ENCODE measurements at places on chromosomes 7 and 10.

DNA sequence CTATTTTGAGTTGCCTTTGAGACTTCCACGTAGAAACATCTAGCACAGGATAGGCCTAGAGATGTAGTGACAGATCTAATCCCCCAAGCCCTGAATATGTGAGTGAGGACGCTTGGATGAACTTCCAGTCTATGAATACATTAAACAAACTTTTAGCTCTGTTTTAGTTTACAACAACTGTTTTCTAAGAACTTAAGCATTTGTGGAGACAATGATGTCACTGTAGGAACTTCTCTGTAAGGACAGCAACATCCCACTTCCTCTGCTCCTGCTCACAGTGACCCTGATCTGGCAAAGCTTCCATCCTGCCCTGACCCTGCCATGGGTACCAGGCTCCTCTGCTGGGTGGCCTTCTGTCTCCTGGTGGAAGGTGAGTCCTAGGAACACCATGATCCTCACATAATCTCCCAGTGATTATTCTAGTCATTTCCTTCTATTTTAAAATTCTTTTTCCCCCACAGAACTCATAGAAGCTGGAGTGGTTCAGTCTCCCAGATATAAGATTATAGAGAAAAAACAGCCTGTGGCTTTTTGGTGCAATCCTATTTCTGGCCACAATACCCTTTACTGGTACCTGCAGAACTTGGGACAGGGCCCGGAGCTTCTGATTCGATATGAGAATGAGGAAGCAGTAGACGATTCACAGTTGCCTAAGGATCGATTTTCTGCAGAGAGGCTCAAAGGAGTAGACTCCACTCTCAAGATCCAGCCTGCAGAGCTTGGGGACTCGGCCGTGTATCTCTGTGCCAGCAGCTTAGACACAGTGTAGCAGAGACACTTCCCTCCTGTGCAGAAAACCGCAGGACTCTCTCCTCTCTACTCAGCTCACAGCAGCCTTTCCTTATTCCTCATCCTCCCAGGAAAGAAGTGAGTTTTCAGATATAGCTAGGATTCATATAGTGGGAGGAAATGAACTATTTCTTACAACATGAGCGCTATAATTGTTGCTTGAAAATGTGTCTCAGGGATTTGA lies 194.4 kb upstream of the PRSS1 start:
- no peak for DNase-seq

DNA sequence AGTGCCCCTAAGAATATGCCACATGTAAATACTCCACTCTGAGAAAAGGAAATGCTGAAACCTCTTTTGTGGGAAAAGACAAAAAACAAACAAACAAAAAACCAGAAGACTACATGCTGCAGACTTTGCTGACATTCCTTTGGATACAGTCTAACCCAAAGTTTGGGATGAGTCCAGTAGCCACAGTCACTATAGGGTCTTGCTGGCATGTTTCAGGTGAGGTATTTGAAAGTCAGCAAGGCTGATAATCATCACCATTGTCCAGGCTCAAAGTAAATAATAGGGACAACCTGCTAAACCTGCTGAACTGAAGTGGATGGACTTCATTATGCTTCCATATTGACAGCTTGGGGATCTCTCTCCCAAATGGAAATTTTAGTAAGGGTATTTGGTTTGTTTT lies 1087.0 kb upstream of the LRRTM3 start:
- DNase-seq, result no peak

DNA sequence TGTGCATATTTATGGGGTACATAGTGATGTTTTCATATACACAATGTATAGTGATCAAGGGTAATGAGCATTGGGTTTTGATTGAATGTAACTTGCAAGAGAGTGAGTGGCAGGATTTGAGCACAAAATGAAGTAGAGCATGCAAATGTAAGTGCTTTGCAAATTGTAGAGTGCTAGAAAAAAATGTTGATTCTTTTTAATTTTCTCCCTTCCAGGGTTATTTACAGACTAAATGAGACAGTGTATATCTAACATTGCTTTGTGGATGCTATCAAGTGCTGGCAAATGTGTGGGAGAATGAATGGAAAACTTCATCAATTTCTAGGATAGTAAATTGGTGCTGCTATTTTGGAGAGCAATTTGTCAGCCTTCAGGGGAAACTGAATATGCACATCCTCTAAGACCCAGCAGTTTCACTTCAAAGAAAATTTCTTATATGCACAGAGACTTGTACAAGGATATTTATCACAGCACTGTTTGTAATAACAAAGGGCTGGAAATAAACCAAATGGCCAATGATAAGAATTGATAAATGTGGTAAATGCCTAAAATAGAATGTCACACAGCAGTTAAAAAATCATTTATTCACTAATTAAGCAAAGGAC lies 120.6 kb upstream of the PLPP4 start:
- no peak for DNase-seq

DNA sequence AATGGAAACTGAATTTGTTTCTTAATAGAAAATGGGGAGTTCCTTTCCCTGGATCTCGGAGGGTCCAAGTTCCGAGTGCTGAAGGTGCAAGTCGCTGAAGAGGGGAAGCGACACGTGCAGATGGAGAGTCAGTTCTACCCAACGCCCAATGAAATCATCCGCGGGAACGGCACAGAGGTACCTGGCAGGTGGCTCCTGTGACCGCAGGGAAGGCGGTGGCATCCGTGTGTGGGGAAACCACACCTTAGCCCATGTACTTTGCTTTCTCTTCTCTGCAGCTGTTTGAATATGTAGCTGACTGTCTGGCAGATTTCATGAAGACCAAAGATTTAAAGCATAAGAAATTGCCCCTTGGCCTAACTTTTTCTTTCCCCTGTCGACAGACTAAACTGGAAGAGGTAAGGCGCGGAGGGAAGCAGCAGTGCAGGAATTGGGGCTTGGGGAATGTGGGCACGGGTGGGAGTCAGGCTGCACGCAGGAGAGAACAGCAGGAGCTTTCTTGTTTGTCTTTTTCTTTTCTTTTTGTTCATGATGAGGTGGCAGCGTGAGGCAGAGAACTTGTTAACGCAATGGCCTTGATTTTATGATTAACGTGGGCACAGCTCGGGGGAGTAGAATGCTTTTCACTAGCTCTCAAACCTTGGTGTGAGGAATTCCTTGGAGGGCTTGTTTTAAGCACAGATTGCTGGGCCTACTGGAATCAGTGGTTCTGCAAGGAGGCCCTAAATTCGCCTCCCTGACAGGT lies 12.8 kb downstream of the HKDC1 start:
- peak; percentile 49 for DNase-seq

DNA sequence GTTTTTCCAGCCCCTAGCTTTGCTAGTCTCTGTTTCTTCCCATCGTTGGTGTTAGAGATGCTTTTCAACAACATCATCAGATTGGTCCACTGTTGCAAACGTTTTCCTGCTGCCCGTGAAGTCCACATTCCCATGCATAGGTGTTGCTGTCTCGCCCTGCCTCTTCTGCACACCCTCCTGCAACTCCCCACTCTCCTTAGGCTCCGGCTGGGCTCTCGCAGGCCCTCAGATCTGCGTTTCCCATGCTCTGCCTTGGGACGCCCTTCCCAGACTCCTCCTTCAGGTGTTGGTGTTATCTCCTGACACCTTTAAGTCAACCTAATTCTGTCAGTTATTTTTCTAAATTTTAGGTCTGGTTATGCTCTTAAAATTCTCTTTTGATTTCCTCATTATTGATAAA lies 55.0 kb downstream of the ZMYND11 start:
- no peak for DNase-seq

DNA sequence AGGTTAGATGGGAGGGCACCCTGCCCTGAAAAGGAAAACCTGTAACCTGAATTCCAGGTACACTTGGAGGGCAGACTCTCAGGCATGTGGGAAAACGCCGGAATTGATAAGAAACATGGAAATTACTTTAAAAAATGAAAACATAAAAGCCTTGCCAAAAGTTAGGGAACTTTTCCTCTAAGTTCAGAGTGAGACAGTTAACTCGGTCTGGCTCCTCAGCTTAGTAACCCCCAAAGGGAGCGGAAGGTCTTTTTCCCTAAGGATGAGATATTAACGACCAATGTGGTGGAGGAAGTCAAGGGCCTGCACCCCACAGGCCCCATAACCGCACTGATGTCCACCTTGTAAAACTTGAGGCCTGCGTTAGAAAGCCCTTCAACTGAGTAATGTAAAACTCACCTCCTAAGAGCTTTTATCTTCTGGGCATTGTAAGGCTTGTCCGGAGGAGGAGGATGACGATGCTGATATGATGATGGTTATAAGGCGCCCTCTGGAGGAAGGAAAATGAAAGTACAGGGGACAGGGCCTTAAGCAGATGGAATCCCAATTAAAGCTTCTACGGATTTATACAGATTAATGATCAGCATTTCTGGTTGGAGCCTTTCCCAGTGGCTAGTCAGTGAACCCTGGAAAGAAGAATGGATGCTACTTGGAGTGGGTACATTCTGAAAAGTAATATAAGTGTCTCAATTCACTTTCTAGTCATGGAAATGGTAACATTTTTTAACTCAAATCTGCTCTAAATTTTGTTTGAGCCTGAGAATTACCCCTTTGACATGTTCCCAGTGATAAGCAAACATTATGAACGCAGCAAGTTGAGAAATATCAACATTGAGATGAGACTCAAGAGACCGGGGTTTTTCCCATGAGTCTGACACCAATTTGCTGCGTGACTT lies 694 bp downstream of the COL1A2 start:
- DNase-seq, result peak; percentile 85

GRCh38 chr7:3336042-3336665 lies 35.1 kb downstream of the SDK1 start:
- DNase-seq, result no peak

- DNase-seq, result no peak
Measured at GRCh38 chr10:33453081-33454025, 118.9 kb upstream of the NRP1 start.

- DNase-seq, result peak; percentile 54
Measured at GRCh38 chr7:18352339-18353255, 143.0 kb upstream of the HDAC9 start.

GRCh38 chr7:111071556-111071955 lies 19.4 kb upstream of the LRRN3 start:
- no peak for DNase-seq

GRCh38 chr7:31720366-31720765 lies 33.4 kb downstream of the PPP1R17 start:
- no peak for DNase-seq

DNA sequence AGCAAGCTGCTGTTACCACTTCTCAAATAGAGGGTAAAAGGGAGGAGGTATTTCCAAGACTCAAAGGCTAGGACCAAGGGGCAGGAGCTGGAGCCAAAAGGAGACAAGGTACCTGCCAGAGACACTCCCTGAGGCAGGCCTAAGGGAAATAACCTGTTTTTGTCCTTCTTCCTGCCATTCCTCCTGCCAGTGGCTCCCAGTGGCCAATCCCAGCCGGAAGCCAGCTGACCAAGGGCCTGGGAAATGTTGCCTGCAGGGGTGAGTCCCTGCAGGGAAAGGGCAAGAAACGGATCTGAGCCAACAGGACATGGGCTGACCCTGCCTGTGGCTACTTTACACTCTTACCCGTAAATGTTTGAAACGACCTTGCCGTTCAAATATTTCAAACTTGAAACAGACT lies 3.5 kb downstream of the CYTH3 start:
- DNase-seq, result no peak

GRCh38 chr7:113915956-113916355 lies 2.9 kb downstream of the PPP1R3A start:
- DNase-seq, result no peak

DNA sequence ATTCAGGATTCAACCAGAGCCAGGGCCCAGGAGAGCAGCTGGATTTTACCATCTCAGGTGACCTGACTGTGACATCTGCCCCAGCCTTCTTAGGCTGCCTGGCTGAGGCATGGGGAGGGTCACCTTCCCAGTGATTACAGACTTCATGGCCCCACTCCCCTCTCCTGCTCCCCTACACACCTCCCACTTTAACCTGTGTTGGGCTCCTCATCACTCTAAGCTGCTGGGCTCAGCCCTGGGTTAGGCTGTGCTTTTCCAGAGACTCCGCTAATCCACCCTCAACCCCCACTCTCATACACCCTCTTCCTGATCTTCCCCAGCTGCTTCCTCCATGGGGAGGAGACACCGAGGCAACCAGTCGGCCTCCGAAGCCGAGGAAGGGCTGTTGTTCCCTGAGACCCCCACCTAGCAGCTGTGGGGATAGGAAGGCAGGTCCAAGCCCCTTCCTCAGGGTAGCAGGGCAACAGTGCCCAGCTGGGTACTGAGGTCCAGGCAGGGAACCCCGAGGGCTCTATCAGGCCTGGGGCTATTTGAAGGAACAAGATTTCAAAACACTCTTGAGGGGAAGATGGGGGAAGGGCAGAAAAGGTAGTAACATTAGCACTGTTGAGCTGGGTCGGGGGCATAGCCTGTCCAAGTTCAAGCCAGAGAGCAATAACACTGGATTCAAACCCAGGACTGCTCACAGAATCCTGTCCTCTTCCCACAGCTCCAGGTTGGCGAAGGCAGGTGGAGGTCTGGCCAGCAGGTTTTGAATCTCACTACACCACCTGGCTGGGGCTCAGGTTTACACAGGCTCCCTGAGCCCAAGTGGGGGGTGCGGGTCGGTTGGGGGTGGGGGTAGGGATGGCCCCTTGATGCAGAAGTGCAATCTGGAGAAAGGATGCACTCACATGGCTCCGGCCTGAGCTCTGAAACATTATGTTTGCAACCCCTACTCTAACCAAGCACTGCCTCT lies 1.8 kb downstream of the IMPDH1 start:
- DNase-seq, result no peak

- DNase-seq, result no peak
Measured at GRCh38 chr7:130950741-130951140, 216.7 kb upstream of the KLF14 start.

DNA sequence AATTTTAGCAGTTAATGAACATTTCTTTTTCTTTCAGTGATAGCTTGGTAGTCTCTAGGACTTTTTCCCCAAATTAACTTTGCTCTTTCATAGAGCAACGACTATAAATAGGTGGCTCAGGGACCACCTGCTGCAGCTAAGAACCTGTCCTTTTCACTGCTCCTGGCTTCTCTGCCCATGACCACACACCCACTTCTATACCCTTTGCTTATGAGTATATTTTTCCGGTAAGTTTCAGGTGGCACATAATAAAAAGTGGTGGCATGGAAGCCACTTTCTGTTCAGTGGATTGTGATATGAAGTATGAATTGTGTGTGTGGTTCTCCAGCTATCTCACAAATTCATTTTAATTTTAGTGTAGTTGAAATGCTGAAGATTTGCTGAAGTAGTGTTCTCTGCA lies 1.2 kb downstream of the ING3 start:
- no peak for DNase-seq

DNA sequence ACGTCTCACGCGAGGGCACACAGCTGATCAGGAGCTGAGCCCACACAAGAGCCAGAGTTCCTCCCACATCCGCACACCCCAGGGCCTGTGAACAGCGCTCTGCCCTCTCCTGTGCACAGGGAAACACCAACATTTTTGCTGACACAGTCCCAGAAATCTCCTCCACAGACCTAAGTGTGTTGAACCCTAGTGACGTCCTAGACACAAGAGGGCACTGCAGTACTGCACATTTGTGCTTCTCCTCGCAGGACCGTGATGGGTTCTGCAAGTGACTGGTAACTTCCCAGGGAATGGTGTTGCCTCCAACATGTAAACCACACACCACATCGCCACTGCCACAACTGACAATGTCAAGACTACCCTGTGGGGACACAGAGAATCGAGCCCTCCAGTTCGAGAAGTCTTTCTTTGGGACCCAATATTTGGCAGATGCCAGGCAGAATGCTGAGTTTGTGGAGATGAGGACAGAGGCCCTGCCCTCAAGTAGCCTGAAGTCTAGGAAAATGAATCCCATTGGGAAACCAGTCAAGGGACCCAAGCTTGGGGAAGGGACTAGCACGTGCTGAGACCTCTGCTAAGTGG lies 170.3 kb downstream of the PAXIP1 start:
- DNase-seq, result no peak

GRCh38 chr7:102389810-102390209 lies 6.4 kb upstream of the PRKRIP1 start:
- no peak for DNase-seq

GRCh38 chr7:32639122-32639521 lies 143.8 kb downstream of the AVL9 start:
- DNase-seq, result no peak

GRCh38 chr7:148697256-148698006 lies 1.3 kb upstream of the CUL1 start:
- peak; percentile 35 for DNase-seq
